CMK (cell line): ENCODE measurements at places on chromosomes 12 and 14.
A peak's percentile ranks its signal among the peaks of the same experiment; 100 is the strongest.

DNA sequence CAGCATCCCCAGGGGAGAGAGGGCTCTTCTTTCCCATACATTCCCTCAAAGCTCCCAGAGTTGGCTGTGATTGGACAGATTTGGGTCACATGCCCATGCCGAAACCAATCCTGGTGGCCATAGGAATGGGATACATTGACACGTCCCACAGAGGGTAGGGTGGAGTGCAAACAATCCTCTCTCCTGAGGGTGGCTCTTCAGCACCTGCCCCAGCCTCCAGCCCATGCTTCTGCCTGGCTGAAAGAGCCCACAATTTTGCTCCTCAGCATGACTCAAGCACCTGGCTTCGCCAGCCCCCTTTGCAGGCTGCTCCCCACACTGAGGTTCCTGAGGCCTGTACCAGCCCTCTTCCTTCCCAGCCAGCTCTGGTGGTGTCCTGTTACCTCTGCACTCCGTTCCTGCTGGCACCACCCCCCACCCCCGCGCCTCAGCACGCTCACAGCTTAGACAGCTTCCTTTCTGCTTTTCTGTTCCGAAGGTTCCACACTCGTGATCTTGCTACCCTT is 71.7 kb downstream of the CCDC92 start:
- DNase-seq, result no peak

DNA sequence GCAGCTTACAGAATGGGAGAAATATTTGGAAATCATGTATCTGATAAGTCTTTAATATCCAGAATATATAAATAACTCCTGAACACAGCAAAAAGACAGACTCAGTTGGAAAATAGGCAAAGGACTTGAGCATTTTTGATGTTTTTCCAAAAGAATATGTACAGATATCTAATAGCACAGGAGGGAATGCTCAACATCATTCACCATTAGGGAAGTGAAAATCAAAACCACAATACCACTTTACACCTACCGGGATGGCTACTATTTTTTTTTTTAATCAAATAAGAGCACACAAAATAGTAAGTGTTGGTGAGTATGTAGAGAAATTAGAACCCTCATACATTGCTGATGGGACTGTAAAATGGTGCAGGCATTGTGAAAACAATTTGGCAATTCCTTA is 75.6 kb downstream of the ANO6 start:
- DNase-seq, result no peak

DNA sequence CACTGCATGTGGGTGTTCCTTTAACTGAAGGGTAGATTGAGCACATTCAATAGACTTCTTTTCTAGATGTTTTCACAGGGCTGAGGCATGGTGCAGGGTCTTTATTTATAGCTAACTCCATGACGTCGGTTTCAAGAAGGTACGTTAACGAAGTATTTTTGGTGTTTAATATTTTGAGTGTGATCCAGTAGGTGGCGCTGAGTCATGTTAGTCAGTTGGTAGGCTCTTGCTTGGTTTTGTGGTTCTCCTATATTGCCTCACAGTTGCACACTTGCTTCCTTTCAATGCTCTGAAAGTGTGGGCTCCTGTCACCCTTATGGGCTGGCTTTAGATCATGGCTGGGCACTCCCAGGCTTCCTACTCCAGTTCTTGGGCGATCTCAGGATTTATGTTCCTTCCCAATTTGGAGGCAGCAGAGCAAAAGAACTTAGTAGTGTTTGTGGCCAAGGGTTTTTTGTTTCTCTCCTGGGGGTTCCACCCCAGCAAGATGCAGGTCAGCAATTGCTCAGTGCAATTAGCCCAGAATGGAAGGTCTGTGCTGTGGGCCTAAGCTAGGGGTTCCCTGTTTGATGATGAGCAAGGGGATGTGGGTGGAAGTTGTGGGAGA is 471.6 kb upstream of the FOXG1 start:
- DNase-seq, result peak; percentile 17

GRCh38 chr12:5333096-5333495 is 98.8 kb upstream of the NTF3 start:
- DNase-seq, result no peak

GRCh38 chr12:115771065-115771464 is 506.4 kb downstream of the MED13L start:
- DNase-seq, result no peak

DNA sequence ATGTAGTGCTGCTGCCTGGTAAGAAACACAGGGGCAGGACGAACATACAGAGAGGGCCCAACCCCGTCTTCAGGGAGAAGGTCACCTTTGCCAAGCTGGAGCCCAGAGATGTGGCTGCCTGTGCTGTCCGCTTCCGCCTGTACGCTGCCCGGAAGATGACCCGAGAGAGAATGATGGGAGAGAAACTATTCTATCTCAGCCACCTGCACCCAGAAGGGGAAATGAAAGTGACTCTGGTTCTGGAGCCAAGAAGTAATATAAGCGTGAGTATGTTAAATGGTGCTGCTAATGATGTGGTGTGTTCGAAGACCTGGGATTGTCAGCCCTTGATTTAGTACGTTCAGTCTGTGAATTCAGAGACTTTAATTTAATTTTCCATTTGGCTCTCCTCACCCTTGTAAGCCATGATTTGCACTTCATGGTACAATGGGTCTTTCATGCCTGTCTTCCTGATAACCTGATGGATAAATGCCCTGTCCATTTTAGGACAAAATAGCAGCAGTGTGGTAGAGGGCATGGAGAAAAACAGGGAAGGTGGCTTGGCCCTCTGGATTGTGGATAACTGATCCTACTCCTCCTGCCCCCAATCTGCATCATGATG is 318.9 kb downstream of the SNAPC1 start:
- no peak for DNase-seq

DNA sequence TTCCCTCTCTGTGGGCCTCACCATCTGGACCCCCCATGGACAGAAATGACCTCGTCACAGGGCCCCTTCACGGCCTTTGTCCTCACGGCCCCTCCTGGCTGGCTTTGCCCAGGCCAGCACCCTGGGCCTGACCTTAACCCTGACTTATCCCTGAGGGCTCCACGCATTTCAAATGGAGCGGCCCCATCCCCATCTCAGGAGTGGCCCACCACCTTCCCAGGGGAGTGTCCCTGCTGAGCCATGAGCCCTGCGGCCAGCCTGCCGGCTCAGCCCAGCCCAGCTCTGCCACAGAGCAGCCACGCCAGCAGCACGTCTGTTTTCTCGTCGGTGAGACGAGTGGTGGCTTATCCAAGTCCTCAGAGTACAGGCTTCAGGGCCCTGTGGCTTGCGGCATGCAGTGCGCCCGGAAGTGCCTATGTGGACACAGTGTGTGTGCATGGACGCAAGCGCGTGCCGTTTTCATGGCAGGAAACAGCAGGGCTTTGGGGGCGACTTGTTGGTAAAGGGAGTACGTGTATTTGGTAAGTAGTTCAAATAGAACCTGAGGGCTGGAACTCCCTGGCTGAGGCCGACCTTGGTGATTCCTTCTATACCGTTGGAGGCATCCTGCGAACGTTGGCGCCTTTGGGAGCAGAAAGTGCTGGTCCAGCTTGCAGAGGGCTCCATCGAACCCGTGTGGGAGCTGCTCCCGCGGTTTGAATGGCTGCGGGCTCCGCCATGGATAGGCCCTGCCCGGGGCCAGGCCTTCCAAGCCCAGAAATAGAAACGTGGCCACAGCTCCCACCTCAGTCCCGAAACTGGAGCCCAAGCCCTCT is 52.1 kb downstream of the LRCOL1 start:
- DNase-seq, result no peak

DNA sequence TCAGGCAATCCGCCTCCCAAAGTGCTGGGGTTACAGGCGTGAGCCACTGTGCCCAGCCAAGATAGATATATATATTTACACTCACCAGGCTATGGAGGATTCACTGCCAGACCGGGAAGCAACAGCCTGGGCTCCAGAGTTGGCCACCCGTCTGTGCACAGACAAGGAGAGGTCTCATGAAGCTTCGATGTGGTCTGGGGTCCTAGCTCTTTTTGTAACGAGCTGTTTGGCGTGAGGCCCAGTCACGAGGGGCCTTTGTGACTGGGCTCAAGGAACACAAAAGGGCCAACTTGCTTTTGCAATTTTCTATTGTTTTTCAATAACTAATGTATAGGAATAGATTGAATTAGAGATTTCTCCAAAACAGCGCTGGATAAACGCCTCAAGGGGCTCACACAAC is 77.6 kb upstream of the EIF5 start:
- no peak for DNase-seq

DNA sequence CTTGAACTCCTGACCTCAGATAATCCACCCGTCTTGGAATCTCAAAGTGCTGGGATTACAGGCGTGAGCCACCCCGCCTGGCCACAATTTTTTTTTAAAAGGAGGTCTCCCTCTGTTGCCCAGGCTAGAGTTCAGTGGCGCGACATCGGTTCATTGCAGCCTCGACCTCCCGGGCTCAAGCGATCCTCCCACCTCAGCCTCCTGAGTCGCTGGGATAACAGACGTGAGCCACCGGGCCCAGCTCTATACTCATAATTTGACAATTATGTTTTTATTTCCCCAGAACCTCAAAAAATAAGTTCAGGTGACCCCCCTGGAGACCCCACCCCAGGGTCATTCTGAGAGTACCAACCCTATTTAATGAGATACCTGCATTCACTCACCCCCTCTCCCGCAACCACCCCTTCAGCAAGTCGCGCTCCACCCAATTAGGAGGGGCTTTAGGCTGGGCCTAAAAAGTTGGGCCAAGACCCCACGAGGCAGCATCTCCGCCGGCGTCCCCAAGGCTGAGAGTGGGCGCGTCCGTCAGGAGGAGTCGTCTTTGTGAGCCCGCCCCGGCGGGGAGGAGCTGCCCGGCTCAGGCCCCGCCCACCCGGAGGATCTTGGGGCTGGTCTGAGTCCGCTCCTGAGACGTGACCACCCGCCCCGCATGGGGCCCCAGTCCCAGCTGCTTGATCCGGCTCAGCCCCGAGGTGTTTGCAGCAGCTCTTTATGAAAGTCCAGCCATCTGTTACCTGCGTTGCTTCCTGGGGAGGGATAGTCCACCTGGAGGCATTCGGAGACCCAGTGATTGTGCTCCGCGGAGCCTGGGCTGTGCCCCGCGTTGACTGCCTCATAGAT is at the start of gene ANKRD33:
TSS of gene ANKRD33 (plus strand) at position 628 of the 840 bp plus-strand sequence. CDS start at position 712, 84 bp downstream.
- no peak for DNase-seq

GRCh38 chr12:105992849-105993740 is 145.7 kb downstream of the NUAK1 start:
- DNase-seq, result no peak

DNA sequence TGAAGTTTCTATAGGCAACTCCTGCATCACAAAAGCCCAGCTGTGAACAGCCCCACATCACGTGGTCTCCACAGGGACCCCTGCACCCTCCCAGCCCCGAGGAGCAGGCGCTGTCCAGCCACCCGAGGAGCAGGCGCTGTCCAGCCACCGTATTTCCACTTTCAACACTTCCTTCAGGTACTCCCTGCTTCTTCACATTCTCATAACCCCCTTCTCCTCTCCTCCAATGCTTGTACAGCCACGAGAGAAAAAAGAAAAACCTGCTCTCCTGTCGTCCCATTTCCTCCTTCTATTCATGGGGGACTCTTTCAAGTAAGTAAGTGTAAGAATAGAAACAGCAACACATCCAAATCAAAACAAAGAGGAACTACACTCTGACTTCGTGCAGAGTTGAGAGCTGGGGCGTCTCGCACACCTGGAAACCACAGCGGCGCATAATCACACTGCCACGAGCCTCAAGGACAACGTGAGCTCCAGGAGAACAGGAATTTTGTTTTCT is 11.9 kb downstream of the CDC42BPB start:
- no peak for DNase-seq

GRCh38 chr14:26304056-26304455 is 293.8 kb downstream of the NOVA1 start:
- DNase-seq, result no peak

GRCh38 chr12:128795530-128796361 is 28.0 kb downstream of the SLC15A4 start:
- DNase-seq, result no peak

DNA sequence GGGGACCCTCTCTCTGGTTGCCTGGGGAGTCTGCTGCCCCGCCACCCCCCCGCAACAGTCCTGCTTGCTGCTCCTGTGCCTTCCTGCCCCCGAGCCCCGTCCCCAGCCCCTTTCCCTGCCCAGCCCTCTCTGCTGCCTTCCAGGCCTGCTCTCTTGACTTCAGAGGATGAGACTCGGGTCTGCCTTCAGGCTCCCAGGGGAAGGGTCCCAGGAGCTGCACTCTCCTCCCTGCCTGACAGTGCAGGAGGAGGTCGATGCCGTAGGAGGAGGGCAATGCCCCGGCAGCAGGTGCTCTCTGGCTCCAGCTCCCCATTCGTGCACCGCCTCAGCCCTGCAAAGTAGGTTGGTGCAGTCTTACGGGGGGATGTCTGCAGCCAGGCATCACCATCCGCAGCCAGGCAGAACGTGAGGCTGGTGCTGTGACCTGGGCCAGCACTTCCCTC is 185.1 kb upstream of the C14orf180 start:
- no peak for DNase-seq

- DNase-seq, result no peak
Measured at GRCh38 chr12:53844994-53845844, 93.4 kb upstream of the HOXC13 start.

GRCh38 chr14:24662753-24663152 is 28.8 kb upstream of the GZMB start:
- DNase-seq, result peak; percentile 58

DNA sequence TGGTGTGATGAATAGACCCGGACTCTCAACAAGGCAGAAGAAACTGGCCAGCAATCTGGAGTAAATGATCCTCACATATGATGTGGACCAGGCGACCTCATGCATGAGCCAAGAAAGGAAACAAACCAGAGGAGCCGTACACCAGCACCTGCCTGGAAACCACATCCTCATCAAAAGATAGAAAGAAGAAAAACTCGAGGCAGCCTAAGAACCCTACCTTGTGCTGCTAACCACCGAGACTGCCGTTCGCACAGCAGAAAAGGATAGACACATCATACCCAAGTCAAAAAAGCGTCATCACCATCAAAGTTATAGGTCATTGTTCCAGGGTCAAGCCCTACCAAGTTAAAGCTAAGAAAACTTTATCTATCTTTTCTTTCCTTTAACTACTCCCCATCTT is 66.7 kb downstream of the RESF1 start:
- no peak for DNase-seq

DNA sequence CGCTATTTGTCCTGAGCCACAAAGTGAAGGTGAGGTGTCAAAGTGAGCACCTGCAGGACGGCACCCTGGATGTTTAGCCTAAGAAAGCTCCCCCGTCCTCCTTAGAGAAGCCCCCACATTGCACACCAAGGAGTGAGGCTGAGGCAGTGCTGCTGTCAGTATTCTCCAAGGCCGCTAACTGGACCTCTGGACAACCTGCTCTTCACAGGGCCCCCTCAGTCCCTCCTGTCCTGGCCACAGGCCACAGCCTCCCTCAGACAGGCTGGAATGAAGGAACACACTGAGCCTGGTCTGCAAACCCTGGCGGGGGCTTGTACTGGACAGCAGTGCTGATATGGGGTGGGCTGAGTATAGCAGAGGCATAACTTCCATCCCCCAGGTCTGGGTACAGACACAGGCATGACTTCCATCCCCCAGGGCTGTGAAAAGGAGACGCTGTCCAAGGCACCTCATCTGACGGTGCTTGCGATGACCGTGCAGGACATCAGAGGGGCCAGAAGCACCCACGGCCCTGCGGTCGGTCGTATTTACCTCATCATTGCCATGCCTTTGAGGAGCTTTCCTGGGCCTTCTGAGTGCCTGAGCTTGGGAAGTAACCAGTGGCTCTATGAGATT is 82.4 kb upstream of the DIO3 start:
- DNase-seq, result no peak
